ENCODE measurements at places on chromosomes 13 and 19. TPM values are rescaled to one million over a fixed set of nuclear protein-coding genes. Genes with fewer than 3 reads are reported as not detected.

Gene LCP1
- total RNA-seq, result 8.0 TPM

Gene SLC7A9
- not detected for total RNA-seq

Gene EXOSC5
- 40.6 TPM for total RNA-seq

Gene ZNF835
- 1.1 TPM for total RNA-seq

Gene PRSS57
- total RNA-seq, result not detected

DNA sequence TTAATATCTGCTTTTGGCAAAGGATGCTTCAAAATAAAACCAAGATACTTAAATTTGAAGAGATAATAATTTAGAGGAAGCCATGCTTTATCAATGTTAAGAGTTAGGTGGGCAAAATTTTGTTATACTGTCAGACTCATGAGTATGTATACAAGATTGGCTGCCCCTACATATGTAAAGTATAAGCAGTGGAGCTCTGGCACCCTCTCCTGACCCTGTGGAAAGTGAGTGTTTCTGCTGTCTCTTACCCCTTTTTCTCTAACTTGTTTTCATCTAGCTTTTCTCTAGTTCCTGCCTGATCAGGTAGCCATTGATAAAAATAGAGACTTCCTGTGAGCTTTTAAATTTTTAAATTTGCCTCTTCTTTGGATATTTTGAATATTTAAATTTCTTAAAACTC, 710.9 kb upstream of the SPRY2 start:
- no peak overlapping the region for H3K27ac ChIP-seq
- H3K4me1 ChIP-seq, result no peaks in the 10 kb centered on the region
- no peak overlapping the region for H3K4me3 ChIP-seq
- no peaks in the 10 kb centered on the region for H3K27me3 ChIP-seq

GRCh38 chr13:25971047-25971446, 80.8 kb downstream of the SHISA2 start:
- no peaks in the 10 kb centered on the region for H3K36me3 ChIP-seq
- DNase-seq, result no peak
- H3K27me3 ChIP-seq, result no peaks in the 10 kb centered on the region
- H3K27ac ChIP-seq, result no peak overlapping the region

DNA sequence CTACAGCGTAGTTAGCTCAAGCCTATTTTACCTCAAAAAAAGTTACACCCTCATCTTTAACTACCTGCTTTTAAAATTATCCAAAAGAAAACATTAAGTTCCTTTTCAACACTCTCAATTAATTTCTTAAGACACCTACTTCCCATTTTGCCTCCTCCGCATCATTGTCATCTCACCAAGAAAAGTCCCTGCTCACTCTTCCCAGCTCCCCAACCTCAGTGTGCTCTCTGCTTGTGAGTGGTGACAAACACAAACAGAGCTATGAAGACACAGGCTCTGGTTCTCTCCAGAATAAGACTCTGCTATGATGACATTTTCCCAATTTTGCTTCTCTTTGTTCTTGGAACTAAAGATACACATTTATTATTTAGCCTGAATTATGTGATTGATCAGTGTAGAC, 385.1 kb upstream of the HTR2A start:
- H3K4me1 ChIP-seq, result no peaks in the 10 kb centered on the region
- H3K27me3 ChIP-seq, result no peaks in the 10 kb centered on the region
- H3K36me3 ChIP-seq, result no peaks in the 10 kb centered on the region
- H3K4me3 ChIP-seq, result no peak overlapping the region

- H3K4me3 ChIP-seq, result no peak overlapping the region
- H3K4me1 ChIP-seq, result peaks cover 51% of the 10 kb centered on the region
- H3K36me3 ChIP-seq, result no peaks in the 10 kb centered on the region
- peak overlapping the region; percentile 85 for H3K27ac ChIP-seq
- peak; percentile 54 for DNase-seq
Observed at GRCh38 chr19:4380254-4380727, 20.1 kb downstream of the SH3GL1 start.

DNA sequence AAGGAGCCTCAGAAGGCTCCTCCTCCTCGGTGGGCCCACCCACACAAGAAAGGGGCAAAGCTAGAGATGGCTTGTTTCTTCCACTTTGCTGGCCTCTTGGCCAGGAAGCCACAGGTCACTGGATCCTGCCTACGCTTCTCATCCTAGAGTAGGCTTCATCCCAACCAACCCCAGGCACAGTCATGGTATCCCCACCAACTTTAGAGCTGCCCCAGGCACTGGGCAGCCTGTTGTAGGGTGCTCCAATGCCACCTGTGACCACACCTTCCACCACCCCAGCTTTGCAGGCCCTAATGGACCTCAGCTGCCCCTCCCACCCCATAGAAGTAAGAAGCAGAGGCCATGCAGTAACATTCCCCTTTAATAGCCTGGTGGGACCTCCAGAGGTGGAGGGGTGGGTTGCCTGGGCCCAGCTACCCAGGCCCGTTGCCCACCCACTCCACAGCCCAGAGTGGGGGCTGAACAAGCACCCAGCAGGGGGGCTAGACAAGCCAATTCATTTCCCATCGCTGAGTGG, 522 bp upstream of the CHMP2A start:
- peaks cover 38% of the 10 kb centered on the region for H3K4me1 ChIP-seq
- DNase-seq, result no peak
- no peaks in the 10 kb centered on the region for H3K27me3 ChIP-seq
- H3K27ac ChIP-seq, result peak overlapping the region; percentile 97
- H3K36me3 ChIP-seq, result peaks cover 50% of the 10 kb centered on the region
- peak overlapping the region; percentile 74 for H3K4me3 ChIP-seq

- H3K27ac ChIP-seq, result peak overlapping the region; percentile 90
- DNase-seq, result peak; percentile 83
- H3K27me3 ChIP-seq, result no peaks in the 10 kb centered on the region
- no peaks in the 10 kb centered on the region for H3K36me3 ChIP-seq
Observed at GRCh38 chr19:2167896-2168618, 4.3 kb downstream of the DOT1L start.

DNA sequence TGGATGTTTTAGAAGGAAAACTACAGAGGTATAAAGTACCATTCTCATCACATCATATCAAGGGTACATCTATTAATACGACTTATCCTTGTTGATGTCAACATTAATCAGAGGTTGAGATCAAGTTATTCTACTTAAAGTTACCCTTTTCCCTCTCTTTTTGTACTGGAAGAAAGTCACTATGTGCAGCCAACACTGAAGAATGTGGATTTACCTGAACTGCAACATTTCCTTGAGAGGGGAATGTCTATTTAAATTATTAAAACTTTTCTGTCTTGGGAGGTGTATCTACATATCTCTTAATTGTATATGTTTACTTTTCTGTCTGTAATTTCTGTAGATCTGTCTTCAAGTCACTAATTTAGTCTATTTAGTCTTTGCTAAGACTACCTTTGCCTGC, 2.5 kb upstream of the FBXL3 start:
- H3K27ac ChIP-seq, result no peak overlapping the region
- peaks cover 14% of the 10 kb centered on the region for H3K4me1 ChIP-seq
- DNase-seq, result no peak
- H3K4me3 ChIP-seq, result no peak overlapping the region
- H3K36me3 ChIP-seq, result no peaks in the 10 kb centered on the region
- no peaks in the 10 kb centered on the region for H3K27me3 ChIP-seq

GRCh38 chr13:82076496-82076895, 1735.6 kb upstream of the SPRY2 start:
- DNase-seq, result no peak
- no peaks in the 10 kb centered on the region for H3K27me3 ChIP-seq
- H3K4me3 ChIP-seq, result no peak overlapping the region

DNA sequence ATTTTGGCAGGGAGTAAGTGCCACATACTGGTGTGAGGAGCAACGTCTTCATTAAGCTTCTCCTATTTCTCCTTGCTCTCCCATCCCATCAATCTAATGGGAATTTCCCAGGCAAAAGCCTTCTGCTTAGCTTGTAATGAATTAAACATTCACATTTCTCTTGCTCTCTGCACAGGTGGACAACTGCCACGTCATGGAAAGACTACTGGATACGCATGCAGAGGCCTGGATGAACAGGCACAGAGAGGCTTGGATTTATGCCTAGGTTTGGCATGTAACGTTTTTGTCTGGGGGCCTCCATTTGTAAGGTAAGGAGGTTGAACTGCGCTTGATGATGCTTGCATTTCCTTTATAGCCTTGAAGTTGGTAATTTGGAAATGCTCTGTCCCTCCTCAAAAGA, 374.8 kb downstream of the KLF12 start:
- no peak for DNase-seq
- no peaks in the 10 kb centered on the region for H3K36me3 ChIP-seq
- H3K4me3 ChIP-seq, result no peak overlapping the region
- H3K27me3 ChIP-seq, result no peaks in the 10 kb centered on the region
- H3K4me1 ChIP-seq, result no peaks in the 10 kb centered on the region

- peaks cover 15% of the 10 kb centered on the region for H3K4me1 ChIP-seq
- no peaks in the 10 kb centered on the region for H3K27me3 ChIP-seq
- no peak for DNase-seq
- peak overlapping the region; percentile 71 for H3K27ac ChIP-seq
- H3K4me3 ChIP-seq, result no peak overlapping the region
Observed at GRCh38 chr13:44133626-44134025, 240.0 kb upstream of the SERP2 start.

GRCh38 chr19:2982983-2983350, 5.6 kb downstream of the TLE6 start:
- H3K27me3 ChIP-seq, result no peaks in the 10 kb centered on the region
- peak; percentile 86 for DNase-seq
- peak overlapping the region; percentile 63 for H3K27ac ChIP-seq
- H3K4me1 ChIP-seq, result peaks cover 9% of the 10 kb centered on the region
- H3K36me3 ChIP-seq, result no peaks in the 10 kb centered on the region
- no peak overlapping the region for H3K4me3 ChIP-seq

GRCh38 chr19:52101866-52102562, 6.4 kb upstream of the ZNF841 start:
- H3K27ac ChIP-seq, result no peak overlapping the region
- DNase-seq, result no peak
- H3K36me3 ChIP-seq, result no peaks in the 10 kb centered on the region
- no peaks in the 10 kb centered on the region for H3K27me3 ChIP-seq

DNA sequence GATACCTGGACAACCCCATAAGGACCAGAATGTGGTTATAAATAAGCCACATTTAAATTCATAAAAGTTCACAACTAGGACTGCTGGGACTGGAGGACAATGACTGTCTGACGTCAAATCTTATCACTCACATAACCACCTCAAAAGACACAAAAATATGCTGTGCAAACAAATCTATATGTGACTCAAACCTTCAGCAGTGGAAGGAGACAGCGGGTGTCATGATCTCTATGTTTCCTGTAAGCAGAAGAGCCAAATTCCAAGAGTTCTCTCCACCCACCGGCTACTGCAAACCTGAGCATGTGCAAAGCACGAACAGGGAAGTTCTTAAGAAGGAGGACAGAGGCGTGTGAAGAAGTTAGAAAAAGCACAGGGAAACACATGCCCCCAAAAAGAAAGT, 113.2 kb downstream of the MYCBP2 start:
- DNase-seq, result no peak
- no peak overlapping the region for H3K27ac ChIP-seq
- no peaks in the 10 kb centered on the region for H3K4me1 ChIP-seq
- H3K4me3 ChIP-seq, result no peak overlapping the region
- H3K36me3 ChIP-seq, result peaks cover 2% of the 10 kb centered on the region
- no peaks in the 10 kb centered on the region for H3K27me3 ChIP-seq

- no peak overlapping the region for H3K27ac ChIP-seq
- no peaks in the 10 kb centered on the region for H3K4me1 ChIP-seq
- H3K4me3 ChIP-seq, result peak overlapping the region; percentile 25
- H3K27me3 ChIP-seq, result no peaks in the 10 kb centered on the region
- H3K36me3 ChIP-seq, result no peaks in the 10 kb centered on the region
Observed at GRCh38 chr19:40519352-40520322, 52.8 kb downstream of the SPTBN4 start.

GRCh38 chr13:28541966-28542365, 47.0 kb upstream of the FLT1 start:
- no peaks in the 10 kb centered on the region for H3K36me3 ChIP-seq
- H3K4me3 ChIP-seq, result no peak overlapping the region
- no peaks in the 10 kb centered on the region for H3K27me3 ChIP-seq
- H3K4me1 ChIP-seq, result no peaks in the 10 kb centered on the region

DNA sequence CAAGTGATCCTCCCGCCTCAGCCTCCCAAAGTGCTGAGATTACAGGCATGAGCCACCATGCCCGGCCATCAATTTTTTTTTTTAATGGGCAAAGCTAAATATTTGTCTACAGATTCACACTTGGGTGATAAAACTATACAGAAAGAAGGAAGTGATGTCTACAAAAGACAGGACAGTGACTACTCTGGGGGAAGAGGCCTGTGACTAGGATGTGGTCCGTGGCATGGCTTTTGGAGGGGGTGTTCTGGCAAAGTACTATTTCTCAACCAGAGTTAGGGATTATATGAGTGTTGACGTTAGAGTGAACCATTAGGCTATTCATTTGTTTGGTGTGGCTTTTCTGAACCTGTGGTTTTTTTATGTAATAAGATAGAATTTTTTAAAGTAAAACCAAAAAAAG, 42.7 kb downstream of the INSR start:
- peaks cover 5% of the 10 kb centered on the region for H3K4me1 ChIP-seq
- no peak for DNase-seq
- H3K36me3 ChIP-seq, result no peaks in the 10 kb centered on the region
- H3K27ac ChIP-seq, result no peak overlapping the region
- H3K4me3 ChIP-seq, result no peak overlapping the region

- H3K4me1 ChIP-seq, result peaks cover 4% of the 10 kb centered on the region
- H3K27me3 ChIP-seq, result no peaks in the 10 kb centered on the region
- no peak for DNase-seq
- H3K4me3 ChIP-seq, result no peak overlapping the region
- no peaks in the 10 kb centered on the region for H3K36me3 ChIP-seq
Observed at GRCh38 chr13:73835138-73835721, 299.0 kb downstream of the KLF12 start.

DNA sequence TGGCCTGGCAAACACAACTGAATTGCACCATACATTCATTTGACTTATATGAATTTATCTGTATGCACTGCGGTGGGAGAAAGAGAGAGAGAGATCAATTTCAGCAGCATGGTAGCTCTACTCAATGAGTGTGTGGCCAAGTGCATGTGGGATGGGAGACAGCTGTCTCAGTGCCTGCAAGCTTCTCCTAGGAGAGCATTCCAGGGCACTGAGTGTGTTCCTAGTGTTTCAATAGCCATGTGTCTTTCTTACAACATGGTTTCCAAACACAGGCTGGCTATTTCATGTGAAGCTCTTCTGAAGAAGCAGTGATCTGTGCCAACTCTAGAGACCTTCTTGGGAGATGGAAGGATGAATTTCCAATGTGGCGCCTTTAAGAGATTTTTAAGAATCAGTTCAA, 43.5 kb downstream of the NEK5 start:
- DNase-seq, result no peak
- no peak overlapping the region for H3K27ac ChIP-seq
- H3K36me3 ChIP-seq, result no peaks in the 10 kb centered on the region
- H3K27me3 ChIP-seq, result no peaks in the 10 kb centered on the region
- no peak overlapping the region for H3K4me3 ChIP-seq

- H3K36me3 ChIP-seq, result peaks cover 44% of the 10 kb centered on the region
- peaks cover 4% of the 10 kb centered on the region for H3K4me1 ChIP-seq
- no peak overlapping the region for H3K4me3 ChIP-seq
- no peak for DNase-seq
Observed at GRCh38 chr19:34475026-34475974, 6.3 kb upstream of the WTIP start.

DNA sequence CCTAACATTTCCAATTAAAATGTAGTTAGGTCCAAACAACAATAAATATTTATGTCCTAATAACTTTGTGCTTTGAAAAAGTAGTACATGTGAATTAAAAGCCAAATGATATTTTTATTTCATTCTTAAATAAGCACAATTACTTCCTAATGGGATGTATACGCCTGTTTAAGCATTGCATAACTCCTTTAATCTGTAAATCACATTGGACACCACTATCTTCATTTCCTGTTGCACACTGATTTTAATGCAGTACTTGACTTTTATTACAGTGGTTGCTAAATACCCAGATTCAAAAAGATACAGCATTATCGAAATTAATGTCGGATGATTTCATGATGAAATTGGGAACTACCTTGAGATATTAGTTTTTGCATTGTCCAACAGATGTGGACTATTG, 70.9 kb downstream of the TNFSF11 start:
- H3K27me3 ChIP-seq, result no peaks in the 10 kb centered on the region
- H3K4me3 ChIP-seq, result no peak overlapping the region
- no peaks in the 10 kb centered on the region for H3K4me1 ChIP-seq
- no peak for DNase-seq
- H3K36me3 ChIP-seq, result no peaks in the 10 kb centered on the region
- H3K27ac ChIP-seq, result no peak overlapping the region
